ENCODE measurements at places on chromosomes 6 and 20. TPM values are rescaled to one million over a fixed set of nuclear protein-coding genes. Genes with fewer than 3 reads are reported as not detected.

DNA sequence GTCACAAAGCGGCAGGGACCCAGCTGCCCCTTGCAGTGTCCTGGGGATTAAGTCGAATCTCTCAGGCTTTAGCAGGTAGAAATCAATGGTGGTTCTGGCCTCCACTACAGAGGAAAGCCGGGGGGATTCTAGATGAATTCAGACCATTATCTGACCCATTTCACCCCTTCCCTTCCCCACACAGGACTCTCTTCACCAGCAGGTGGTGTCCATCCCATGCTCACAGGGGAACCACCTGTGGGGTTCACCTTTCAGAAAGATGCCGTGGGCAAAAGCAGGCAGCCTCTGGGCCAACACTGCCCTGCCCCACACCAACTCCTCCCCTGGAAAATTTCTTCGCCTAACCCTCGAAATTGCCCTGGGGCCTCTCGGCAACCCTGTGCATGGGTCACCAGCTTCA, 123.8 kb upstream of the GGTLC1 start:
- no peak for DNase-seq

DNA sequence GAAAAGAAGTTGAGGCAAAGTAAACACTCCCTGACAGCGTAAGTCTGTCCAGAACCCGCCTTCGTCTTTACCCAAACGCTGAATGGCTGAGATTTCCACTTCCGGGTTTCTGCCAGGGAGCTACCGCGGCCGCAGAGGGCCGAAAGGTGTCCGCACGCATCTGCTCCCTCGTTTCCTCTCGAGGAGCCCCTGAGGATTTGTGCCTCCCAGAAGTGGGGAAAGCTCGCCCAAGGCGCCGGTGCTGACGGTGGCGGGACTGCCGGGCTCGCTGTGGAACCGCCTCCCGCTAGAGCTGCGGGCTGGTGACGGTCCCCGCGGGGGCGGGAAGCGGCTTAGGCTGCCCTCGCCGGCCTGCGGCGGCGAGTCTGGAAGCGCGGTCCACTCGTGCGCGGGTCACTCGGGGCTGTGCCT, 1760.2 kb upstream of the DEFB115 start:
- DNase-seq, result peak; percentile 25

DNA sequence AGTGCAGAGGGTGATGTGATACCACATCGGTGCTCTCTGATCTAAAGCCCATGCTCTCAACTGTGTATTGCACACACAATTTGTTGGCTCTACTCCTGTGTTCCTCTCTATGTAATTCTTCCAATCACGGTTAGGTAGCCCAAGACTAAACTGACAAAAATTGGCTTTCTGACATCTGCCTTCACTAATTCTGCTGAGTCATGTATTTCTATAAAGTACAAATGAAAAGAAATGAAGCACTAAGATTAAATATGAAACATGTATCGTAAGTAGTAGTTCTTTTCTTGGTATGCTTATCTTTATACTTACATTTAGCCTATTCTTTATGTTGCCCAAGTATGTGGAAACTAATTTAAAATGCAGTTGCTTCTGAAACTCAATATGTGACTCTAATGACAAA, 7.7 kb upstream of the MLIP start:
- DNase-seq, result peak; percentile 78

DNA sequence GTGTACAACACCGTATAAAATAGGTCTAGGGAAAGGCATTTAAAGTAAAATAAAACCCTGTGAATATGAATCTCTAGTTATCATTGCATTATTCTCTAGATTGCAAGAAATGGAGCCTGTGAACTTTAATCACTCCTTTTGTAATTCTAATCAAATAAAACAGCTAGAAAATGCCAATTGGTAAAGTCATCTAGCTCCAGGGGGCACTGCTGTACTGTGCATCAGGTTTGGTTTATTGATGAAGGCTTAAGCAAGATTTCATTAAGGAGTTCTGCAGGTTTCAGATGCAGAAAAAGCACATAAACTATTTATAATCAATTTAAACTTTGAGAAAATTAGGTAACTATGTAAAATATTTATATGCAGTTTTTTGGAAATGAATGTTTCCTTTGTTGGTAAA, 645.0 kb downstream of the PHF3 start:
- peak; percentile 30 for DNase-seq

- DNase-seq, result no peak
Measured at GRCh38 chr20:62313460-62314338, 10.9 kb downstream of the ADRM1 start.

DNA sequence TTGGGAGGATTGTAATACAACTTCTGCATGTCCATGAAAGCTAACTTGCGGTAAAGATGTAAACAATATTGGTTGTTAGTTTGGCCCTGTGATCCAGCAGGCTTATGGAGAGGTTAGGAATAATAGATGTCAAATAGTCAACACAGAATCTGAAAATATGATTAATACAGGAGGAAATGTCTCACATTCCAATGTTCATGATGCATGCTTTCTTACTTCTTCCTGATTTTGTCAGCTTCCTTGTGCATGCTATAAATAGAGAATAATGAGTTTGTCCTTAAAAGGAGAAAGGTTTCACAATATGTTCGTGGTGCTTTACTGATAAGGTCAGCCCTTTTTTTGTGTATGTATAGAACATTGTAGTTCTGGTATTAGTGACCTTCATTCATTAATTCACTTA, 136.7 kb downstream of the MMUT start:
- DNase-seq, result peak; percentile 13

DNA sequence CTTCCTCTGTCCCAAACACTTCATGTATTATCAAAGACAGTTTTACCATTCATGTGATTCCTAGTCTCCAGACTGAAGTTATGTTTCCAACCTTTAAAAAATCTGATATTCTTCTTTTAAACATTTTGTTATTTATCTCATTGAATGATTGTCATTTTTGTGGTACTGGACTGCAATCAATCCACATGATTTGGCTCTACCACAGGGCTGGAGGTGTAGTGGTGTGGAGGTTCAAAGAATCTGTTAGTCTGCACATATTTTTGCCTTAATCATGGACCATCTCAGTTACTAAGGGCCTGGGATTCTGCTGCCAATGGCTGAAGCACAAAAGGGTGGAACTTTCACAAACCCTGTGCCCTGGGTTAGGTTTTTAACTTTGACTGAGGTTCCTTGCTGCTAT, 164.1 kb upstream of the JAG1 start:
- no peak for DNase-seq

GRCh38 chr20:35663516-35664465, 909 bp downstream of the CPNE1 start:
- DNase-seq, result peak; percentile 44

The BPI gene
- not detected for total RNA-seq

The FAM83B gene
- 3.6 TPM for total RNA-seq

The ANKRD66 gene
- total RNA-seq, result 9.4 TPM

The TINAG gene
- 0.24 TPM for total RNA-seq

The ALDH5A1 gene
- total RNA-seq, result 3.4 TPM

The KIF25 gene
- total RNA-seq, result not detected

Data from umbilical cord (tissue), 2 donors.